ENCODE measurements at places on chromosomes 5 and 9.
A peak's percentile ranks its signal among the peaks of the same experiment; 100 is the strongest.

DNA sequence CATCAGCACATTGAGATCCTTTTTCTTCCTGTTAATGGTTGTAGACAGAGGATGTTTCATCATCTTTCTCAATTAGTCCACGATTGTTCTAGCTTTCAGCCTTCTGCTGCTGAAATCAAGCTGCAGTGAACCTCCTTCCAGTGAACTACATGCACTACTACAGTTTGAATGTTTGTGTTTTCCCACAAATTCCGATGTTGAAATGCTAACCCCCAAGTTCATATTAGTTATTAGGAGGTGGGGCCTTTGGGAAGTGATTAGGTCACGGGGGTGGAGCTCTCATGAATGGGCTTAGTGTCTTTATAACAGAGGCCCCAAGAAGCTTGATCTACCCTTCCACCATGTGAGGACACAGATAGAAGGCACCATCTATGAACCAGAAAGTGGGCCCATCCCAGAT, 32.9 kb downstream of the NSG2 start:
- DNase-seq, result no peak

GRCh38 chr5:41093803-41094202, 22.7 kb upstream of the MROH2B start:
- DNase-seq, result no peak

DNA sequence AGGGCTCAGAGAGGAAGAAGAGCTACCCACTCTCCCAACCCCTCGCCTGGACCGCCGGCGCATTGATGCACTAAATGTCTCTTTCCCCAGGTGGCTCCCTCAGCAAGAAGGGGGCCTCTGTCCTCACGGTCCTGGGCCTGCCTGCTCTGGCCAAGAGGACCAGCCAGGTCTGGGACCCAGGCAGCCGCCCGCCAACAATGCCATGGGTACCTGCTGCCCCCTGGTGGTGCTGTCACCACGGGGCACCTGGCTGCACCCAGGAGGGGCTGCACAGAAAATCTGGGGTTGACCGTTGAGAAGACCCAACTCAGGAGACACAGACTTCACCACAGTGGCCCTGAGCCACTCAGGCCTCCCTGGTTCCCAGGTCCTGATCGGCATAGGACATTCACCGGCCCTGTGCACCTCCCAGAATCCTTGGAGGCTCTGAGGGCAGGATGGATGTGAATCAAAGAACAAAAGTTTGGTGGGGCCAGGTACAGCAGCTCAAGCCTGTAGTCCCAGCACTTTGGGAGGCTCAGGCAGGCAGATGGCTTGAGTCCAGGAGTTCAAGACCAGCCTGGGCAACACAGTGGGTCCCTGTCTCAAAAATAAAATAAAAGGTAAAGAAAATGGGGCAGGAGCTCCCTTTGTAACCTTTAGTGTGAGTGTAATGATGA, 2.4 kb upstream of the VAV2 start:
- peak; percentile 29 for DNase-seq

DNA sequence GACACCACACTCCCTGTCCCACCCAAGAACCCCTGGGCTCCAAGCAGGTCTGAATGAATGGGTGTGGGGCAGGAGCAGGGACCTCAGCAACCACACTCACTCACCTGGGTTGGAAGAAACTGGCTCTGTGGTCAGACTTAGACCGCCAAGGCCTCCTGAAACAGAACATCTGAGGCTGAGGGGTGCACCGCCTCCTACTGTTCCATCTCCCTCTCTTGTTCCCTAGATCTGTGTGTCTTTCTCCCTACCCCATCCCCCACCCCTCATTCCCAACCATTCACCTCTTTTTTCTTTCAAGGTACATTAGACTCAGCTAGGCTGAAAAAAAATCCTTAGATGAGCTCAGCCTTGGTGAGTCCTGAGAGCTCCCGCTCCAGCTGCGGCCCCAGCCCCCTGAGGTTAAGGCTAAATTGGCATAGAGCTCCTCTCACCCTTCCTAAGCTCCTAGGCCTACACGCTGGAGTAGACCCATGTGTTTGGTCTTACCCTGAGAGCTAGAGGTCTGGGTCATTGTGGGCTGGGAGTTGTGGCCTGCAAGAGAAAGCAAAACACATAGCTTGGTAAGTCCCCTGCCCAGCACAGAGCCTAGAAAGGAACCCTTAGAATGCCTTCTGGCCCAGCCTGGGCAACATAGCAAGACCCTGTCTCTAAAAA, 4.8 kb downstream of the ECSCR start:
- DNase-seq, result no peak

DNA sequence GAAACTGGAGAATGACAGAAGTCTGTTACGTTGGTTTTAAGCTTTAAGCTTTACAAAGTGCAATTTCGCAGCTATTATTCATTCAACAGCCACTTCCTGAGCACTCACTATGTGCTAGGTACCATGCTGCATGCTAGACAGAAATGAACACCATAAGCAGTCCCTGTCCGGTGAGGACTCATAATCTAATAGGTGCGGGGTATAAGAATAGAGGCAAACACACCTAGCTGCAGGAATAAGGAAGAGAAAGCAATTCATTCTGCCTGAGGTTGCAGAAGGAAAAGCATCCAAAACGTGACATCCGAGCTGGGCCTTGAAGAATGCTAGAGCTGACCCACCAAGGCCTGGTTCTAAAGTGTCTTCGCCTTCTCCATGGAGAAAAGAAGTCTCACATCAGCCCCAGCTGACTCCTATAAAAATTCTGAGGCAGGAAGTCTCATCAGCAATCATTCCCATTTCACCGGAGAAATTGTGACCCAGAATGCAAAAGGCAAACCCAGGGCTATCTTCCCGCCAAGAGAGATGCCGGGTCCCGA, 542 bp downstream of the FKBP15 start:
- DNase-seq, result no peak

GRCh38 chr9:96522366-96522765, 72.4 kb downstream of the HABP4 start:
- no peak for DNase-seq

GRCh38 chr9:83336706-83337105, 201.5 kb downstream of the FRMD3 start:
- DNase-seq, result no peak

- peak; percentile 43 for DNase-seq
Observed at GRCh38 chr9:22379272-22379671, 67.4 kb upstream of the DMRTA1 start.

- DNase-seq, result no peak
Observed at GRCh38 chr5:104370523-104370922, 807.9 kb upstream of the NUDT12 start.

DNA sequence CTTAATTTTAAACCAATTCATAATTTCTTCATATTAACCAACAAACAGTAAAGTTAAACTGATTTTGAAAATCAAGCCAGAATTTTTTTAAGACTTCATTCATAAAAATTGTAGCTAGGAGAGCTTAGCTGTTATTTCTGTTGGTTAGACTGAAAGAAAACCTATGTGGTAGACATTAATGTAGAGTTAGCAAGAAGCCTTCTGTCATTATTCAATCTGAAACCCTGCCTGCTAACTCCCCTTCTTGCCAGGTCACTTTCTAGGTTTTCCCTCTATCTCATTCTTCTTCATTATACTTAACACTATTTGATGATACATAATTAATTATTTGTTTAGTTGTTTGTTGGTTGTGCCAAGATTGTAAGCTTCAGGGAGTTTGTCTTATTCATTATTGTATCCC, 304.3 kb upstream of the MEF2C start:
- no peak for DNase-seq

- no peak for DNase-seq
Observed at GRCh38 chr9:118091226-118091625, 387.0 kb downstream of the TLR4 start.

GRCh38 chr5:34673463-34674125, 17.5 kb downstream of the RAI14 start:
- no peak for DNase-seq

- no peak for DNase-seq
Observed at GRCh38 chr5:158899211-158899610, 200.5 kb downstream of the EBF1 start.

GRCh38 chr5:22470408-22470807, 382.7 kb downstream of the CDH12 start:
- DNase-seq, result no peak

GRCh38 chr5:43041110-43041668, 1.1 kb upstream of the ANXA2R start:
- DNase-seq, result peak; percentile 85

DNA sequence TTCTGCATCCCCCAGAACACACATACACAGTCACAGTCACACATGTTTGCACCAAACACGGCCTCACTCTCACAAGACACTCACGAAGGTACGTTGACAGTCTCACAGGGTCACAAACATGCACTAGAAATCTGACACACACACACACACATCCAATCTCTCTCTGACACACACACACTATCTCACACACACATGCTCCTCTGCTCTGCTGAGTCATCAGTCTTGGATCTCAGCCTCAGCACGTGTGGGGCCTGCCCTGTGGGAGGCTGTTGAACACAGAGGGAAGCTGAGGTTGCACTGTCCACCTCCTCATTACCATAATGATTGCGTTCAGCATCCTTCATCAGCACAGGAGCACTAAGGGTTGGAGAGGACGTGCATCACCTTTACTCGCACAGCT, 188.8 kb downstream of the MTRR start:
- no peak for DNase-seq

GRCh38 chr5:72015103-72015548, 92.1 kb upstream of the MAP1B start:
- peak; percentile 97 for DNase-seq

- no peak for DNase-seq
Observed at GRCh38 chr5:34488984-34489383, 167.1 kb upstream of the RAI14 start.

- DNase-seq, result no peak
Observed at GRCh38 chr5:124584991-124585715, 161.3 kb downstream of the ZNF608 start.

Measured in NCI-H2029 treated with DMSO at 0.1 percent for 48 hours (cell line).